Tibial artery (tissue), 4 donors: ENCODE measurements at places on chromosomes 2 and 18.

DNA sequence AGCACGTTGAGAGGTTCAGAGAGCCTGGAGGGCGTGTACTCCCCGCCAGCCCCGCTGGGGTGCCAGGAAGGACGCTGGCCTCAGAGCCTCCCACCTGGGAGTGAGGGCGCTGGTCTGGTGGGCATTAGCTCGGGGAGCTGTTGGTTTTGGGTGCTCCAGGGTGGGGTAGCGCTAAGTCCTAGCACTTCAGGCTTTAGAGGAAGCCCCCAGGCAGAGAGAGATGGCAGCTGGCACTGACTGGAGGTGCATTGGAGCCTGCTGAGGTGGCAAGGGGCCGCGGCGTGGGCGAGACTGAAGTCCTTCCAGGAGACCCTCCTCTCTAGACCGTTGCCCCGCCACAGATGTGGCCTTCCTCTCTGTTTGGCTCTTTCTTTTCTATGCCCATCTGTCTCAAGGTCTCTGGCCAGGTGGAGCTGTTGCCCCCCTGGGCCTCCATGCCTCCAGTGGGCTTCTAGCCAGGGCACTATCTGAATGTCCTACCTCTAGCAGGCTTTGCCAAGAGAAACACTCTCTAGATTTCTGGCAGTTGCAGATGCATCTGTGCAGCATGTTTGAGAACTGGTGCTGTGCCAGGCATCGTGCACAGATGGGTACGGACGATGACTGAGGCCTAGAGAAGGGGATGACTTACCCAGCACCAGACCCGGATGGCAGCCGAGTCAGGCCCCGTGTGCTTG, 6.6 kb downstream of the CAPN10 start:
- peak; percentile 42 for DNase-seq

GRCh38 chr2:150522269-150522668, 34.8 kb upstream of the RND3 start:
- DNase-seq, result no peak

GRCh38 chr2:41941831-41942230, 106.0 kb upstream of the PKDCC start:
- DNase-seq, result peak; percentile 65

- DNase-seq, result no peak
Observed at GRCh38 chr18:73316513-73316912, 448.7 kb upstream of the NETO1 start.

DNA sequence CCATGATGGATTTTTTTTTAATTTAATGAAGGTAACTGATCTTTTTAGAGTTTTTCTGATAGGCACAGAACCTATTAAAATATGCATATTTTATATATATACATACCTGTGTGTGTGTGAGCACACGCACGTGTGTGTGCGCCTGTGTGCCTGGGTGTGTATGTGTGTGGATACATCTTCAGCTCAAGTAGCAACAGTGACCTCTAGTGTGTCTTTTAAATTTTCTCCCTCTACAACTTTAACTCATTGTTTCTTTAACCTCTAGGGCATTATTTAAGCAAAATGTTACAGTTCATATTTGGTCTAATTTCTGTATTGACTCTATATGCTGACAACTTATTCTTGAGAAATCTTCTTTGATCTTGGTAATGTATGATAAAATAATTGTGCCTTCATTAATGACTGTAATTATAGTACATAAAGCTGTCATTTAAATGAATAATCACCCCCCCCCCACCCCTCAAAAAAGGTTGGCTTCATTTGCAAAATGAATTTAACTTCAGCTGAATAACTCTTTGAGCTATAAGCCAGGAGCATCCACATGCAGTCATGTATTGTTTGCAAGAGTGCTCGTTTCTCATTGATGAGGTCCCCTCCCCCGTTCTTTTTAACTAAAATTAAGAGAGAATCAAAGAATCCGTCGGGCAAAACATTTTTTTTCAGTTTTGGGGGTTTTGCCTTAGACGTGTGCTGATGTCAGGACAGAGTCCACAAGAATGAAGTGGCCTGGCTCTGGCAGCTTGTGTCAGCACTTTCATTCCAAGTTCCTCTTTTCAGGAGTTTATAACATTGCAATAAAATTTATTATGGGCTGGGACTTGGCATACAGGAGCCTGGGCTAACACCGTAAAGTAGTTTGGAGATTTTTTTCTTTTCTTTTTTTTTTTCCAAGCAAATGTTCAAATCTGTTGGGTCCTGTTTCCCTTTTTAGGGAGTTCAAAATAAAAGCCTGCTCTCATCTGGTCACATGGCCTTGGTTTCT, 80.0 kb downstream of the ETAA1 start:
- DNase-seq, result no peak

DNA sequence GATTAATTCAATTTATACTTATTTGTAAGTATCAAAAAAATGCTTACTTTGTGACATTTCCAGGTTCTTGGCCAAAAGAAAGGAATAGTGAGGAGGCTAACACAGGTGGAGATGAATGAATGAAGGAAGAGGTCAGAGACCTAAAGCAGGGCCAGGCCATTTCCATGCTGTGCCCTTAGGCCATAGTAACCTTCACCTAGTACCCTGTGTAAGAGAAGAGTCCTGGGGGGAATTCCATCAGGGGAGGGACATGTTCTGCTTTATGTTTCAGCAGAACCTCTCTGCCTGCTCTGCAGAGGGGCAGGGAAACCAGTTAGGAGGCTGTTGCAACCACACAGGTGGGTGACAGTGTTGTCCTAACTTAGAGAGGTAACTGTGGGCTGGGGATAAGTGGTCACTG, 204.2 kb upstream of the CDH20 start:
- no peak for DNase-seq

DNA sequence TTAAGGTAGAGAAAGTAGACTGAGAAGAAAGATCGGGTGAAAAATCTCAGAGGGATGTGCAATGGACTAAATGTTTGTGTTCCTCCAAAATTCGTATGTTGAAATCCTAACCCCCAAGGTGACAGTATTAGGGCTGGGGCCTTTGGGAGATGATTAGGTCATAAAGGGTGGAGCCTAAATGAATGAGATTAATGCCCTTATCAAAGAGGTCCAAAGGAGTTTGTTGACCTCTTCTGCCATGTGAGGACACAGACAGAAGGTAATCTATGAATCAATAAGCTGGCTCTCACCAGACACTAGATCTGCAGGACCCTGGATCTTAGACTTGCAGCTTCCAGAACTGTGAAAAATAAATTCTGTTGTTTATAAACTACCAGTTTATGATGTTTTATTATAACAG, 2.7 kb upstream of the NMI start:
- DNase-seq, result no peak

- DNase-seq, result no peak
Observed at GRCh38 chr2:140990416-140990815, 1140.4 kb downstream of the LRP1B start.

- DNase-seq, result no peak
Observed at GRCh38 chr18:79746730-79747129, 51.0 kb upstream of the KCNG2 start.

DNA sequence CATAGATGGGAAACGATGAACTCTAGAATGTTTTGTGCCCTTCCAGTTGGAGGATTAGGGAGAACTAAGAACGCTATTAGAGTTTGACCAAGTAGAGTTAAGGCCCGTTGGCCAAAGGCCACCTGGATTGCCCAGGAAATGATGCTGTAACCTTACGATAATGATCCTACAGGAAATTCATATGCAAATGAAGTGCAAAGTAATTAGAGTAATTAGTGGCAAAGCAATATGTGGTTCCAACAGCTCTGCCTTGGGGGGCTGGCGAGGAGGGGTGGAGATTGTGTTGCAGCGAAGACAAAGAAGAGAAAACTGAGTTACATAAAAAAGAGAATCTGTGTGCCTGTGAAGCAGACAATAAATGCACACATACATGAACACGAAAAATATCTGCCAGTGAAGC, 61.5 kb upstream of the BOD1L2 start:
- DNase-seq, result no peak

DNA sequence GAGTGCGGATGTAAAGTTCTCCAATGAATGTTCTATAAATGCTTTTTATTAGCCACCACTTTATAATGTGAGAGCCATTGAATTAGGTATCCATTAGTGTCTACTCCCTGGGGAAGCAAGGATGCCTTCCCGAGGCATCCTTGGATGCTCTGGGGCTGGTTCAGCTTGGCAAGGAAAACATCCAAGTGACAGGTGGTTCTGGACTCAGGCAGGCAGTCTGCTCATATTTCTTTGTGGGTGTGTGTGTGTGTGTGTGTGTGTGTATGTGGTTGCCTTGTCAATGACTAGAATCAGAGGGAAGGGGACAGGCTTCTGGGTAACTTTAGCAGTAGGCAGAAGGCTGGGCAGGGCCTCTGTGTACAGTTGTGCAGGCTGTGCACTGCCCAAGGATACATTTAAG, 149.2 kb downstream of the TSN start:
- DNase-seq, result no peak

DNA sequence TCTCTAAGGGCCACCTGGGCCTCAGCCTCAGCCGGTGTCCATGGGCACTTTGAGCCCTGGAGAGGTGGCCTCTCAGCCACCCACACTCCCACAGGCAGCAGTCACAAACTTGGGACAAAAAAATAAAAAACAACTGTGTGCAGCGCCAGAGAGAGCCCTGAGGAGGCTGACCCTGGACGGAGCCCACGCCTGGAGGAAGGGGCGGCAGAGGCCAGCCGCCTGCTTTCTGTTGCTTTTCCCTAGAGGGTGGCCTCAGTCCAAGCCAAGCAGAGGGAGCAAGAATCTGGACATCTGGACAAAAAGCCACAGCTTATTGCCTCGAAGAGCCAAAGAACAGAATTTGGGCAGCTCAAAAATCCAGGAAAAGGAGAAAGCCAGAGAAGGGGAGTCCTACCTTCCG, 43.3 kb upstream of the LDLRAD4 start:
- DNase-seq, result no peak

DNA sequence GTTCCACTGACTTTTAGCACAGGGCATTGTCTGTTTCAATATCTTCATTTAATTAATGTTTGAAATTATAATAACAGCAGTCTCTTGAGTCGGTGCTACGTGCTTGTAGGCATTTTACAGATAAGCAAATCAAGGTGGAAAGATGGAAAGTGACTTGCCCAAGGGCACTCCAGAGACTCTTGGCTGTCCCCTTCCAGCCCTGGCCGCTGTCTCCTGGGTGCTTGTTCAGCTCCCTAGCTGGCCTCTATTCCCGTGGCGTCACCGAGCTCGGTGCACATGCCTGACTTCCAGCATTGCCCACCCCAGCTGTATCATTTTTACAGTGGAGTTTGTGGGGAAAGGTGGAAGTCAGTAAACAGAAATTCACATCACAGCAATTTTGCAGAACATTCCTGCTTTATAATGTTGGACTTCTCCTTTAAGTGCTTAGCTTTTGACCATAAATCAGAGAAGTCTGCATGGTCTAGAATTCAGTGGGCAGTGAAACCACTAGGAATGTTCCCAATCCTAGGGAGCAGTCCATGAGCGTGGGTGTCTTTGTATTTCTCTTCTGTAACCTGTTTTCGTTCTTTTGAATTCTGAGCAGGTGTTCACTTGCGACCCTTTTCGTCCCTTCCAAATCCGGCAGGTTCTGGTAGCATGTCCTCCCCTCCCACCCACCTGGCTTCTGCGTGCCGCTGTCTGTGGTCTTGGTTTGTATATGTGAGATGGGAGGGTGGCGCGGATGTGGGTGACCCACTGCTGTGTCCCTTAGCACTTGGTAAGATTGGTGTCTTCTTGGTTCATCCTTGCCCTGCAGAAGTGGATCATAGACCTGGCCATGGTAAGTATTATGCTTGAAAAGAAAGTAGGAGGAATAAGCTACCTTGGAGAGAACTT, 8.4 kb downstream of the SLC66A3 start:
- DNase-seq, result no peak

DNA sequence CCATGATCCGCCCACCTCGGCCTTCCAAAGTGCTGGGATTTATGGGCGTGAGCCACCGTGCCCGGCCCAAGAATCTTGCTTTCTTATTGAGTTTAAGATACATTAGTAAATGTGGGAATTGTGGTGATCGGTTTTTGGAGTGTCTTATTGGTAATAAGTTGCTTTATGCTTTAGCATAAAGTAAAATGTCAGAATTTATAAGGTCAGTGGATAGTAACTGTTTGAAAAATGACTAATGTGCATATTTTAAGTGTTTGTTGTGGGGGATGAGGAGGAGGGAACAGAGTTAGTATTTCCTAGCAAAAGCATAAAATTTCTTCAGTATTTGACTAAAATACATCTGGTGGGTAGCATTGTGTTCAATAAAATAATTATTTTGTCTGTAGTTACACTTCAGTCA, 77.4 kb downstream of the SLC39A10 start:
- no peak for DNase-seq

- DNase-seq, result no peak
Observed at GRCh38 chr2:228681979-228682378, 500.5 kb upstream of the SPHKAP start.

DNA sequence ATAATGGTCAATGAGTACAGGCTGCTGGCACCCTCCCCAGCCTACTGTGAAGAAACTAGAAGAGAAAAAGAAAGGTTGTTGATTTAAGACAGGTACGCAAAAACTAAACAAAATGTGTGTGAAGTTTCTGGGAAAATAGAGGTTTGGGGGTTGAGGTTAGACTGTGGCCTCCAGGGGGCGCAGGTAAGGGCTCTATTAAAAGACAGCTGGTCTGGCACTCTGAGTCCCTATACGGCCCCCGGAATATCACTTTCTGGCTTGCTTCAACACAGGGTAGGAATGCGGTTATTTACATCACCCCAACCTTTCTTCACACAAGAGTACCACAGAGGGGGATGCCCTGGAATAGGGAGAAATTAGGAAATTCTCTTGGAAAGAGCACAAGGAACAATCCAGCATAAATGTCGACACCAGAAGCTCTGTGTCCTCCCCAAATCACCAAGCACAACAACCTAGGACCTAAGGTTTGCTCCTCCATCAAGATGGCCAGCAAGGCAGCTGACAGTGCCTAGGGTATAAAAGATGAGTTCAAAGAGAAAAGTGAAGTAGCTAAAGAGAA, 480.8 kb upstream of the KLHL29 start:
- no peak for DNase-seq

DNA sequence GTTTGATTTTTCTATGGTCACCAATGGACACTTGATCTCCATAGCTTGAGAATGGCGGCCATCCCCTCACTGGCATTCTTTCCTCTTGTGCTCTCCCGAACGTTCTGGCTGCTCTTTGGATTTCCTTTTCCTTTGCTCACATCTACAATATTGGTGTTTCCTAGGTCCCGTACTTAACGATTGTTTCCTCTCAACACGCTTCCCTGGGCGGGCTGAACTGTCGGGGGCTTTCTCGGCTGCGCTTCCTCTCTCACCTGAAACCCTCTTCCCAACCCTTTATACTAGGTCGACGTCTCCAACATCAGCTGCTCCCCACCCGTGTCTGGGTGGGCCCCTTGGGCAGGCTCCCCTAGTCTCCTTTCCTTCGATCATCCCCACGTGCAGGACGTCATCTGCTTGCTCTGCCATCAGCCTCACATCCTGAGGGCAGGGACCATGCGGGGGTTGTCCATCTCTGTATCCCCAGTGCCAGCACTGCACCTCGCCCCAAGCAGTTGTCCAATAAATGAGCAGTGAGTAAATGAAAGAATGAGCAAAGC, 634 bp upstream of the DIS3L2 start:
- no peak for DNase-seq

DNA sequence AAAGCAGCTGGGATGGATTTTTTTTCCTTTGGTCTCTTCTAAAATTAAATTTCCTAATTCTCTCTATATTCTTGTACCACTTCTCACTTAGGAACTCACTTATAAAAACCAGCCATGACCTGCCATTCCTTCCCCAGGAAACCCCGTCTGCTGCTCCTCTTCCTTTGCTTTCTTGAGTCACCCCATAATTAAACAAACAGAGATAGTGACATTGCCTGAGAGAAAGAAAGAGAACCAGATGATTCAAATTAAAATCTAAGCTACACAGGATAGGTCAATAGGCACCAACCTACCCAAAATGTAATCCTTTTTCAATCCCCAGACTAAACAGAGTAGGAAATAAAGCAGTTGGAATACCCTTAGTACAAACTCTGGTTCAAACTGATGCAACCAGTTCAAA, 9.7 kb downstream of the STK39 start:
- no peak for DNase-seq

GRCh38 chr2:69796174-69796573, 33.3 kb upstream of the GMCL1 start:
- no peak for DNase-seq
